ENCODE measurements at places on chromosomes 1 and 21.

- no peak for DNase-seq
Observed at GRCh38 chr1:223667484-223668182, 2.1 kb upstream of the CAPN8 start.

DNA sequence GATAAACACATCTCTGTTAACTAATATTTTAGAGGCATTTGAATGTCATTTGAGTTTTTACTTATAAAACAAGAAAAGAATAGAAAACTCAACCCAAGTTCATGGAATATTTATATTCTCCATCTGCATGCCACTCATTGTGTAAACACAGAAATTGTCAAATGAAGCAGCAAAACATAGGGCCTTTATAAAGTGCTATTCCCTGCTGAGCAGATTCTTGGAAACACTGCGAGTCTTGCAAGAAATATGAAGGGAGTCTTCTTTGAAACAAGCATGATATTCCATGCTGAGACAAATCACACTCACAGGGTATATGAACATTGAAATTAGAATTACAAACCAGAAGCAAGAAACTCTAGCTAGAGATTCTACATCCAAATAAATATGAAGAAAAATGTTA is 655.8 kb downstream of the BRINP3 start:
- no peak for DNase-seq

GRCh38 chr1:205704903-205705302 is 24.6 kb upstream of the SLC45A3 start:
- DNase-seq: no peak

GRCh38 chr21:46564391-46564790 is 40.5 kb downstream of the S100B start:
- no peak for DNase-seq

- DNase-seq: no peak
Observed at GRCh38 chr1:220483700-220484099, 44.2 kb upstream of the MARK1 start.

GRCh38 chr1:1004780-1005697 is 5.1 kb upstream of the HES4 start:
- DNase-seq: no peak

DNA sequence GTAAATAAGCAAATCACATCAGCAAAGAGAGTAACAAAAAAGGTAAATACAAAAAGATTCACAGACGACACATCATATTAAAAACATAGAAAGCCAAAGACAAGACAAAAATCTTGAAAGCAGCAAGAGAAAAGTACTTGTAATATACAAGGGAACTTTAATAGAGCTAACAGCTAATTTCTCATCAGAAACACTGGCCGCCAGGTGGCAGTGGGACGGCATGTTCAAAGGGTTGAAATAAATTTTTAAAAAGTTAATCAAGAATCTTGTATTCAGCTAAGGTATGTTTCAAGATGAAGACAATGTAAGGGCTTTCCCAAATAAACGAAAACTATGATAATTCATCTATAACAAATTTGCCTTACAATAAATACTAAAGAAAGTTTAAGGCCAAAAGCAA is 358.1 kb downstream of the LRRIQ3 start:
- DNase-seq: no peak

- DNase-seq: no peak
Observed at GRCh38 chr1:1390675-1391074, 8.5 kb downstream of the CCNL2 start.

DNA sequence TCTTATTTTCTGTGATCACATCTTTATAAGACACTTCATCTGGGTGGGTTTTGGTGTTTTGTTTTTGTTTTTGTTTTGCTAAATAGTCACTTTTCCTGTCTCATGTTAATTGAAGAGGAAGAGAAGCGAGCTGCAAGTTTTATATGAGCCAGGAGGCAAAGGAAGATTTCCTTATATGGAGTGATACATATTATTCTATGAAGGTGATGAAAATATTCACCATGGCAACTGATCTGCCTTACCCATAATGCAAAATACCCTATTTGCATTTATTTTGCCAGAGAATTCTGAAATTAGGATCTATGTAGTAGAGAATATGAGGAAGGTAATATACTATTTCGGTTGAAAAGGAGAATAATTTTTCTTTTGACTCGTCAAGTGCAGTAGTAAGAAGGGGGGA is 13.9 kb downstream of the CXADR start:
- no peak for DNase-seq

- DNase-seq: no peak
Observed at GRCh38 chr21:37193006-37193405, 74.1 kb downstream of the VPS26C start.

- DNase-seq: no peak
Observed at GRCh38 chr1:7103361-7103782, 318.1 kb downstream of the CAMTA1 start.

- DNase-seq: no peak
Observed at GRCh38 chr1:9699361-9699760, 47.8 kb downstream of the PIK3CD start.

- DNase-seq: no peak
Observed at GRCh38 chr1:98340511-98340910, 321.0 kb upstream of the SNX7 start.

DNA sequence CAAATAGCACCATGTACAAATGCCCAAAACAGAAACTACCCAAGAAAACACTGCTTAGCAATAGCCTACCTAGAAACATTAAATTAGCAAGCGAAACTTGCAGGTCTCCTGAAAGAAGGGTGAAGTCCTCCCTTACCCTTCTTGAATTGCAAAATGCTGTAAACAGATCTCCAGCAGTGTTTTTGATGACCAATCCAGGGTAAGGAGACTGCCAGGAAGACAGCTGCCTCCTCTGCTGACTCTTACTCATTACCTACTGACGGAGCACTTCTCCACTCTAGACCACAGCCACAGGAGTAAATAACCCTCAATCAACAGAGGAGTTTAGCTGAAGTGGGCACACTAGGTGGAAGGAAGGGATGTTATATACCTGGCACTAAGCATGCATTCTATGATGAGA is 32.2 kb upstream of the GADD45A start:
- no peak for DNase-seq

- DNase-seq: no peak
Observed at GRCh38 chr1:4033713-4034112, 133.6 kb upstream of the C1orf174 start.

DNA sequence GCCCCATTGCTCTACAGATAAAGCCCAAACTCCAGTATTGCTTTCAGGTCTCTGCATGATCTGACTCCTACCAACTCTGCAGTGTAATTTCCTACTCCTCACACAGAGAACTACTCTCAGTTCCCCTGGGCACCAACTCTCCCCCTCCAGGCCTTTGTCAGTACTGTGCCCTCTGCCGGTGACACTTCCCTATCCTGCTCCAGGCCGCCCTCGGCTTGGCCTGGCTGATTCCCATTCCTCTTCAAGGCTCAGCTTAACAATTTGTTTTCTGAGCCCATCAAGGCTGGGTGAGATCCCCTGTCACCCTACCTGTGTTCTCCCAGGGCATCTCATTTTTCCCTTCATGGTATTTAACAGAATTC is 2.6 kb downstream of the SLAMF8 start:
- DNase-seq: no peak

GRCh38 chr1:116257341-116257767 is 115.7 kb upstream of the ATP1A1 start:
- no peak for DNase-seq

GRCh38 chr1:47460456-47460855 is 22.6 kb downstream of the FOXD2 start:
- no peak for DNase-seq

DNA sequence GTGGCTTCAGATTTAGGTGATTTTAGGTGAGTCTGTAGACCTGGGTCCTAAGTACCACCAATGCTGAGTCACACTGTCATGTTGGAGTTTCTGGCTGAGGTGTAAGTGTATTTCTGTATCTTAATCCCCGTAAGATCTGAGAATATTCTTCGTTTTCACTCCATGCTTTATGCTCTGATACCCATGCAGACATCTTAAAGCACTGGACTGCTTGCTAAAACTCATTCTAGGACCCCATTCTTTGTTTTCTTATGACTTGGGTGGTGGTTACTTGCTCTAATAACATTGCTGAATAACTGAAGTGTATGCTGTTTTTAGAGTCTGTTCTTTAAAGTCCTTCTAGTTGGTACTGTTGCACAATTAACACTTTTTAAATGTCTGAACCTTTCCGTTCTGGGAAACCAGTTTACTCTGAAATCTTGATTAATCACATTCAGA is 36.6 kb downstream of the CDC42 start:
- no peak for DNase-seq

- no peak for DNase-seq
Observed at GRCh38 chr1:21494196-21494595, 15.0 kb upstream of the ALPL start.

- DNase-seq: no peak
Observed at GRCh38 chr1:168280296-168280927, at the start of gene TBX19. Gene TBX19, plus strand, starts transcription at chr1:168280877. Its CDS starts 214 bp downstream, at chr1:168281091.

GRCh38 chr1:149884433-149885338 is 14.7 kb upstream of the BOLA1 start:
- no peak for DNase-seq

DNA sequence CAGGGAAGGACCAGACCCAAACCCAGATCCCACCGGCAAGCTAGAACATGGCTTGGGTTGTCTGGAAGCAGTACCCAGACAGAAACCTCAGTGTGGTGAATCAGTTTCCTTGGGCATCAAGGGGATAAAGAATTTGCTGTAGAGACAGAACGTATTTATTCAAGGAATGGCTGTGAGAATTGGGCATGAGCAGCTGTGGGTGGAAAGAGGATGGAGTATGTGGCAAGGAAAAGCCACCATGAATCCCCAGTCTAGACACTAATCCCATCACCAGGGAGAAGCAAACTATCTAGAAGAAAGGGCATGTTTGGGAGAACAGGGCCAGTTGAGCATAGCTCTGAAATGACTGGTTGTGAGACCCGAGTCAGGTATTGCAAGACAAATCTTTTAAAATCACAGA is 109.2 kb downstream of the TOMM20 start:
- DNase-seq: no peak

DNA sequence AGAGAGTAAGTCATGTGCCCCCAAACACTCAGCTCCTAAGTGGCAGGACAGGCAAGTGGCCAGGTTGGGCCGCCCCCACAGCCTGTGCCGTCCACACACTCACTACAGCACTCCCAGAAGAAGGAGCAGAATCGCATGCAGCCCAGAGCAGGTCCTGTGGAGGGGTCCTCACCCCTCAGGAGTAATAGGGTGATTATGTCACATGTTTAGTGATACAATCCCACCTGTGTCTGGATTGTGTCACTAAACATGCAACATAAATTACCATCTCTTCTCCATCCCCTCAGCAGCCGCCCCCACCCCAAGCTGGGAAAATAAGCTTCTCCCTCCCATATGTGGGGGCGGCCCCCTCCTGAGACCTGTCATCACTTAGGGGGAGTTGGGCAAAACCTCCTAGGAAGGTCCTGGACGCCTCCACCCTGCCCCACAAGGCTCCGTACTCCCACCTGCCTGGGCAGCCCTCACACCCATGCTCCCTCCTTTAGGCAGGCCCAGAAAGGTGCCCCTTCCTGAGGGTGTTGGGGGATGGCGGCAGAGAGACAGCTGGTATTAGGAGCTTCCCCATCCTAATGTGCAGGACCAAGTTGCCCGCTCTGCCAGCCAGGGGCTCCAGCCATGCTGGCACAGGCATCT is 56.9 kb downstream of the STUM start:
- no peak for DNase-seq

DNA sequence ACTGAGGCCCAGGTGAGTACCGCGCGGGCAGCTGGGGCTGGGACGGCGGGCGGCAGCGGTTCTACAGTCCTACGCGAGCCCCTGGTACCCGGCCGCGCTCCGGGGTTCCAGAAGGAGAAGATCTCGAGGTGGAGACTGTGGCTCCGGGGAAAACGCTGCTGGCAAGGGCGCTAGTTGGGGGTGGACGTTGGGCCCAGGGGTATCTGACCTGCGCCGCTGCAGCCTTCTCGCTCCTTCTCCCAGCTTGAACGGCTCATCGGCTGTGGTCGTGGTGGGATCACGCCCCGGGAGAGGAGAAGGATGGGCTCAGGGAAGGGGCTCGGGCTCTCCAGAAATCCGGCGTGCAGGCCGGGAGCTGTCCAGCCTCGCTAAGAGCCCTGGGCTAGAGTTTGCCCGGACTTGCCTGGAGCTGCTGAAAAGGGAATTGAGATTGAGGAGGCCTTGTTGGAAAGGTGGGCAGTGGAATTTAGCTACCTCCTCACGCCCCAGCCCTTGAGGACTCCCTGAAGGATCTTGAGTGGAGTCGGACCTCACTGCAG is 1.1 kb upstream of the POU3F1 start:
- no peak for DNase-seq

GRCh38 chr21:37437376-37438080 is 71.0 kb downstream of the DYRK1A start:
- DNase-seq: no peak

DNA sequence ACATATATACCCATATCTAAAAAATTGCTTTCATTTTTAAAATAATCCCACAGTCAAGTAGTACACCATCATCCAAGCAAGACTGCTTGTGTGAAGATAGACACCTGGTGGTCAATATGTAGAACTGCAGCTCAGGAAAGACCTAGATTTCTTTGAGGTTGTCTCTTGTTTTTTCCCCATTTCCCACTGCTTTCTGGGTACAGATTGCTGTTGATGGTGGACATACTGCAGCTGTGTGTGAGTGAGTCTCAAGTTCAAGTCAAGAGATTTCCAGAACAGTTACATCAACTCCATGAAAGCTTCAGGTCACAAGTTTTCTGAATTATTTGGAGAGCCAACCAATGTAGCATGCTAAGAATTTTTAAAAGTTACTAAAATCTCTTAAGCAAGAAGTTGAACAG is 306.4 kb downstream of the DUSP10 start:
- DNase-seq: no peak

- no peak for DNase-seq
Observed at GRCh38 chr1:2525572-2525919, 850 bp downstream of the PANK4 start.

- no peak for DNase-seq
Observed at GRCh38 chr1:237888143-237888542, 2.6 kb downstream of the ZP4 start.

GRCh38 chr1:199449221-199449620 is 578.3 kb upstream of the NR5A2 start:
- DNase-seq: no peak

DNA sequence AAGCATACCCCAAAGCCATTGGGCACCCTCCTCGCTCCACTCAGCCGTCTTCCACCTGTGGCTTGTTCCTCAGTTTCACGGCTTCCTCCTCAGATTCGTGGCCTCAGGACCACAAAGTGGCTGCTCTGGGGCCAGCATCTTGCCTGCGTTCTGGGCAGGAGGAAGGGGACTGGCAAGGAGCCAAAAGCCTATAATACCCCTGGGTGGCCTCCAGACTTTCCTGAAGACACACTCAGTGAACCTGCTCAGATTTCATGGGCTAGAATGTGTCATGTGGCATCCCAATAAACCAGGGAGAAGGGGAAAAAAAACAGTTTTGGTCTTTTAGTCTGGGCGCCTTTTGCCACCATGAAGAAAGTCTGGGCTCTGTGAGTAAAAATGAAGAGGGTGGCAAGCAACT is 62.0 kb downstream of the SDC3 start:
- DNase-seq: no peak

GRCh38 chr1:3345792-3346191 is 108.7 kb upstream of the ARHGEF16 start:
- no peak for DNase-seq

Data from cortex of kidney (tissue), 1 donor.